ENCODE measurements at places on chromosomes 12 and 14.
A peak's percentile ranks its signal among the peaks of the same experiment; 100 is the strongest.

- DNase-seq, result no peak
Measured at GRCh38 chr12:52613384-52614030, 4.9 kb downstream of the KRT73 start.

DNA sequence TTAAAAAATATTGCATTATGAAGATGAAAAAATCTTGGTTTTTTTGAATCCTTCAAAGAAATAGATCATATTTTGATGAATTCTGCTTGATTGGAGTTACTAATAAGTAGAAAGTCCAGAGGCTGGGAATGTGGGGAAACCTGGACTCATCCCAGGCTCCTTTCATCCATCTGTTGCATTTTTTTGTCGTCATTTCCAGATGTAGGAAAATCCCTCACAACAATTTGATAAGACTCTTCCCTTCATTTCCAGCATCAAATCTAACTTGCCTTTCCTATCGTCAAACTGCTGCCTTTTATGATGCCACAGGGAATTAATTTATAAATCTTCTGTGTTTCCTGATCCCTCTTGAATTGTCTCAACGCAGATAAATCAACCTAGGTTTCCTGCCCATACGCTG lies 211.6 kb downstream of the FBXL14 start:
- no peak for DNase-seq

GRCh38 chr12:6603095-6603567 lies 4.0 kb downstream of the CHD4 start:
- no peak for DNase-seq

DNA sequence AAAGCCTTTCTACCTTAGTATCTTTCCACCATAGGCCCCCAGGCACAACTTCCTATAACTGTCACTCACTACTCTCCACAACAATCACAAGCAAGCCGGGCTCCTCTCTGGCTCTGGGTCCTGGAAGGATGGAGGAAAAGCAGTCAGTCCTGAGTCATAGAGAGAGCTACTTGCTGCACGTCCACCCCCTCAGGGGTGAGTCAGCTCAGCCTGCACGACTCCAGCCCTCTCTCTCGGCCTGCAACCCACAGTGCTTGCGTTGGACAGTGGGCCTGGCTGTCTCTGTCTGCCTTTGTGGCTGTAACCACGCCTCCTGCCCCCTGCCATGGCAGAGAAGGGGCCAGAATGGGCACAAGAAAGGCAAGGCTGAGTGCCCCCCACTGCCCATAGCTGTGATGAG lies 154.1 kb upstream of the FKBP4 start:
- no peak for DNase-seq

- DNase-seq, result no peak
Measured at GRCh38 chr12:9115731-9116559, at the start of gene A2M. A2M (minus strand) TSS chr12:9115919; CDS start chr12:9115849, 70 bp downstream.

DNA sequence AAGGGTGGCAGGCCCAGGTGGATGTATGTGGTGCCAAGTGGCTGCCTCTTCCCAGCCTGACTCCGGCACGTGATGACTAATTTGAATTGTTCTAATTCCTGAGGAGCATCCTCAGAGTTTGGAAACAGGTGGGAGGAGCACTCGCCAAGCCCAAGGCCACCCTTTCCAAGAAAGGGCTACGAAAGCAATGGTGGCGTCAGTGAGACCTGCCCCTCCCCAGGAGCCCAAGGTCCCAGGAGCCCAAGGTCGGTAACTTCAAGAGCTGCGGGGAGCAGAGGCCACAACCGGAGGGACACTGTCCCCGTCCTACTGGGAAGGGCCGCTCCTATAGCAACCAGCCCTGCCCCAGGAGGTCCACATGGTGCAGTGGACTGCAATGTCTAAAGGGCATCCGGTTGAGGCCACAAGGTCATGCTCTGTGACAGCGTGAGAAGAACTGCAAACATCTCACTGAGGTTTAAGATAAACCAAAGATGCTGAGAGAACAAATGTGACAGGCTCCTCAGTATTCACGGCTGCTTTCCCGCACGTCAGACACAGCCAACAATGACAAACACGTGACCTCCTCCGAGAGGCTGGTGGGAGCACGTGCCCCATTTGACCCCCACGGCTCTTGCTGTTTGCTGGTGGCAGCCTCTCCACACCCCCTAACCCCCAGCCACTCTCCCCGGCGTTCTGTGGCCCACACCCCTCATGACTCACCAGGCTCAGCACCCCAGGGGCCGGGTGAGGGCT lies 79.6 kb downstream of the ITPK1 start:
- no peak for DNase-seq

DNA sequence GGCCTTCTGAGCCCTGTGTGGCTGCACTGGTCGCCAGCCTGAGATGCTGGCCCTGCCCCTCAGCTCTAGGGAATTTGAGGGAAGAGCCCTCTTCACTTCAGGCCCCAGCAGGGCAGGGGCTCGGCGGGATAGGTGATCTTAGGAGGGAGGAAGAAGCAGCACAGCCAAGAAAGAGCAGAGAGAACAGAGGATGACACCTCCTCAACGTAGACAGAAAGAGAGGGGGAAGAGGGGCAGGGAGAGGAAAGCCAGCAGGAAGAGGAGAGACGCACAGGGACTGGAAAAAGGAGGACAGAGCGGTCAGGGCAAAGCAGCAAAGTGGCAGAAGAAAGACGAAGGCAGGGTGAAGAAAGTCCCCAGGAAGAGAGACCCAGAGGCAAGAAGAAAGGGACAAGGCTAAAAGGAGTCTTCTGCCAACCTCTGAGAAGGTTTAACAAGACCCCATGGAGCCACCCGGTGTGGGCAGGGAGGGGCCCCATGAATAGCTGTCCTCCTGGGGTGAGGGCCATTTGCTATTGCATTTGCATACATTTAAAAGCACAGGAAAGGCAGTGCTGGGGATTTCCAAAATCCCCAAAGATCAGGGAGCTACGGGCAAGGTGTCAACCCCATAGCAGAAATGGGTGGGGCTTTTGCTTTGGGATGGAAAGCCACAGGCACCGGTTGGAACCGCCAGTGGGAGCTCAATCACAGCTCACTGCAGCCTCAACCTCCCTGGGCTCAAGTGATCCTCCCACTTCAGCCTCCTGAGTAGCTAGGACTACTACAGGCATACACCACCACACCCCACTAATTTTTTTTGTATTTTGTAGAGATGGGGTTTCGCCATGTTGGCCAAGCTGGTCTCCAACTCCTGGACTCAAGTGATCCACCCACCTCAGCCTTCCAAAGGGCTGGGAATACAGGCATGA lies 22.7 kb downstream of the CMKLR1 start:
- no peak for DNase-seq

- DNase-seq, result peak; percentile 44
Measured at GRCh38 chr12:54958048-54958658, 26.4 kb downstream of the TESPA1 start.

GRCh38 chr14:74223016-74223415 lies 16.2 kb upstream of the VSX2 start:
- DNase-seq, result no peak

DNA sequence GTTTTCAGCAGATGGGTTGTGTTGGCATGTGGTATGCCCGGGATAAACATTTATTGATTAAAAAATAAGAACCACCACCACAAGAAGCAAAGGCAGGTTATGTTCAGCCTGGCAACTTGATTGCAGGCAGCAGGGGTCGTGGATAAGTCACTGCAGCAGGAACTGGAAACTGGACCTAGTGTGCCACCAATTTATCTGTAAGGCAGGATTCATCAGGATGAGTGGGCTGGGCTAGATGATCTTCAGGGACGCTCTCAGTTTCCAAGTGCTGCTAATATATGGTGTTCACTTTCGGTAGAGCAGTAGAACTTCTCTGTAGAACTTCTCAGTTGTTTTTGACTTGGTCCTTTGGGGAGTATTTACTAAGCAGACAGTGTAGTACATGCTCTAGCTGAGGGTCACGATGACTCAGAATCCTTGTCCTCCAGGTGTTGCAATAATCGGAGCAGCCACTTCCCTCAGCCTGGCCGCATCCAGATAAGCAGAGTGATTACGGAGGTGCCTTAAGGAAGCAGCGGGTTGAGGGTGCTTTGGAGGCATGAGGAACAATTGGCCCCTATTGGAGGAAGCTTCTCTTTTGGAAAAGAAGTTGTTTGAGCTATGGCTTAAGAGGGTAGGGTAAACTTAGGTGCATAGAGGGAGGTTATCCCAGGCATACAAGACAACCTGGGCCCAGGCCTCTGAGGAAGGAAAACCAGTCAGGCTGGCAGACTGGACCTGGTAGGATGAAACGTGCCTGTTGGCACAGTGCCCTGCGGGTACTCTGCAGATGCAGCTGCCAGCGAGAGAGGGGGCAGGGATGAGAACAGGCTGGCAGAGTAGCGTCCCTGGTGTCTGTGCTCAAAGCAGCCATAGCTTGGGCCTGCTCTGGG lies 104.0 kb downstream of the GPR135 start:
- no peak for DNase-seq

All from GM12878 (cell line).